ENCODE measurements at places on chromosomes 4 and X. TPM values are rescaled to one million over a fixed set of nuclear protein-coding genes. Genes with fewer than 3 reads are reported as not detected.

- DNase-seq, result no peak
These were observed 10.6 kb upstream of the PYURF start for GRCh38 chr4:88533937-88534750.

GRCh38 chr4:14528918-14529317 is 473.4 kb upstream of the CPEB2 start:
- no peak for DNase-seq

DNA sequence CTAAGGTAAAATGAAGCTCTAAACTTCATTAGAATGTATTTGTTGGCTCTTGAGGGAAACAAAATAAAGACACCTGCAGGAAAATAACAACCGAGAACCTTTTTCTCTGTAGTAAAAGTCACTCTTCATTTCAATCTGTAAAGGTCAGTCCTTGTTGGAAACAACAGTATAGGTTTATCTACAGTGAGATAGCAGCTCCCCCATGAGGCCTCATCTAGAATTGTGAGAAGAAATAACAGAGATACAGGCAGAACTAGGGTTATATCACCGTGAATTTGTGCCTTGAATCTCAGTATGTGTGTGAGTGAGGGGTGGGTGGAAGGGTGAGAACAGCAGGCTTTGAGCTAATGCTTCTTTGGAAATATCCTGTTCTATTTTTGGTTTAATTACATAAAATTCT is 107.8 kb upstream of the FMR1 start:
- DNase-seq, result peak; percentile 40

- peak; percentile 2 for DNase-seq
These were observed 654.9 kb upstream of the HTR2C start for GRCh38 chrX:113929004-113929403.

GRCh38 chrX:41153448-41153847 is 68.2 kb downstream of the USP9X start:
- DNase-seq, result no peak

DNA sequence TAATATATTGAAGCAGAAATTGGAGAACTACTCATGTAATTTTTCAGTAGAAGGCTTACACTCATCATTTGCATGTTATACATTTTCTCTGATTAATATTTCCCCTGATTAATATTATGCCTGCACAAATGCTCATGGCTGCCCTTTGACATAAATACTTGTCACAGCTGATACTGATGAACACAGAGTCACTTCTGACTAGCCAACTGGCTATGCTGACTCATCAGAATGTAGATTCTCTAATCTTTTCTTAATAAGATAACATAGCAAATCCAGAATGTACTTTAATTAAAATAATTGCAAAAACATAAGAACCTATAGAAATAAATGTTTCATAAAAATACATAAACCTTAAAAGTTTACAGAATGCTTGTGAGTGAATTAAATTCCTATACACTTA is 52.4 kb upstream of the C4orf54 start:
- no peak for DNase-seq

GRCh38 chrX:67673741-67674274 is 130.0 kb downstream of the AR start:
- DNase-seq, result peak; percentile 17

DNA sequence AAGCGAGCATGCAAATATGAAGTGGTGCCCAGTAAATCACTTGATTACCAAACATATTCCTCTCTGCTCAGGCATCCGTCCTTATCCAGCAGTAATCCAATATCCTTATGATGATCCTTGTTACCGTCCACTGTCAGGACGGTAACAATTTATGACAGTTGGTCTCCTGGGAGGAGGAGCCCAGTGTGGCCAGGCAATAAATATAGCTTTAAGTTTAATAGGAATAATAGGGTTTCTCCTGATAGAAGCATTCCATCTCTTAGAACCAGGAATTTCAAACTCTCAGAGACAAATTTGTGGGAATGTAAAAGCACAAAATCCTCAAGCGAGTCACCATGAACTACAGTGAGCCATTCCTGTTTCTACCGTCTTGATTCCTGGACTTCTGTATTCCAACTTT is 171.2 kb upstream of the IL15 start:
- no peak for DNase-seq

DNA sequence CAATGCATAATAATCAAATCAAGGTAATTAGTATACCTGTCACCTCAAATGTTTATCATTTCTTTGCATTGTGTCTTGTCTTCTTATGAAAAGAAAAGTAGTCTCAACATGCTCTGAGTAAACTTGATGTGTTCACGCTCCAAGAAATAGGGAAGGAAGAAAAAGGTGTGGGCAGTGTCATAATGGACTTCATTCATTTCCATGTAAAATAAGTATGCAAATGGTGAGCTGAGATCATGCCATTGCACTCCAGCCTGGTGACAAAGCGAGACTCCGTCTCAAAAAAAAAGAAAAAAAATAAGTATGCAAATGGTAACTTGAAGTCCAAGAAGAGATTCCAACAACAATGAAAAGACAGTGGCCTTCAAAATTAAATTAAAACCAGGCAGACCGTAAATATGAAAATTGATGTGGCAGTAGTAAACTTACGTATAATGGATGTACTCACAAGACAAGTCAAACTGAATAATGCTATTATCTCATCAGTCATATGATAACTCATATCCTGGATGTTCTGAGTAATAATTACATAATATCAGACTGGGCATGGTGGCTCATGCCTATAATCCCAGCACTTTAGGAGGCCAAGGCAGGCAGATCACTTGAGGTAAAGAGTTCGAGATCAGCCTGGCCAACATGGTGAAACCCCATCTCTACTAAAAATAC is 6.0 kb upstream of the CWH43 start:
- no peak for DNase-seq

DNA sequence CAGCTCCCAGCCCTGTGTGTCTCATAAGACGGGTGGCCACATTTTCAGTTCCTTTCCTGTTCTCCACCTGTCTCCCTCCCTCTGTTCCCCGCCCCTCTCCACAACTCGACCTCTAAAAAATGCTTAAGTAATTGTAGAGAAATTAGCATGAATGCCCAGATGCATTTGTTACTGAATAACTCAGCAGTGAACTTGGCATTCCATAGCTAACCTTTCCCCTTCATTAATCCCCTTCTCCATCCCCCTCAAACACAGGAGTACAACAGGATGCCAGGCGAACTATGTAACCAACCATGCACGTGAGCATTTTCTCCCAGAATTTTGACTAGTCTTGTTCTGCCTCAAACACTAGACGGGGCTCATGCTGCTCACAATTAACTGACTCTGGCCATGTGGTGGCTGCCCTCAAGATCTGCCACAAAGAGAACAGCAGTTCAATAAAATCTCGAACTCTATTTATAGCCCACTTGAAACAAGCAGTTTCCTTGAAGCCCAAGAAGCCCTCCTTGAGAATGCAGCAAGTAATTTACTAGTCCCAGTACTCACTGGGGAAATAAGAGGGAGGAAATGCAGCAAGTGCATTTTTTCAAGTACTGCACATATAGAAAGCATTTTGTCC is 351.2 kb downstream of the ARHGAP24 start:
- peak; percentile 31 for DNase-seq

GRCh38 chrX:45843518-45843917 is 642.8 kb upstream of the DIPK2B start:
- no peak for DNase-seq

DNA sequence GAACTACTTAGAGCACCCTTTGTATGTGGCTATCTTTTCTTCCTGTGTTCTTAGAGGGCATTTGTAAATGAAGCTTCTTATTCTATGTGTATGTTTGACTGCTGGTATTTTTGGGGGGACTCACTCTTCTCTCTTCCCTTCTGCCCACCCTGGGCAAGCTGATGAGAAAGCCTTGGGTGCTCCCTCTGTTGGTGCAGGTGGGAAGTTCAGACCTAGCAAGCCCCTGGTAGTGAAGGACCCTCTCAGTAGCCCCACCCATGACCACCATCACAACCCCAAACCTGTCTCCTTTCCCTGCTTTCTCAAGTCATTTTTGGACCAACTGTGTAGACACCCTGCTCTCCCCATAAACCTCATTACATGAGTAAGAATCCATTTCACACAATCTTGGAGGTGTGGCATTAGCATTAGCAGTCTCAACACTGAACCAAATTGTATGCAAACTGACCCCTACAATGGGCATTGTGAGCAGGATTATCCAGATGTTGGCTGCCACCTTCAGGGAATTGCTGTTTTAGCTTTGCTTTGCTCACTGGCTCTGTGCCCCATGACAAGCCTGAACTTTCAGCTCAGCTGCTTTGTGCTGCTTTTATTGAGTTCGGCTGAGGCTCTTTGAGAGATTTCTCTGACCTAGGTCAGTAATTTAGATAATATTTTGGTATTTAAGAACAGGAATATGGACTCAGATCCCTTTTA is 27.9 kb downstream of the TRIM61 start:
- peak; percentile 74 for DNase-seq

- no peak for DNase-seq
These were observed 58.5 kb downstream of the ARHGAP10 start for GRCh38 chr4:147790412-147790811.

DNA sequence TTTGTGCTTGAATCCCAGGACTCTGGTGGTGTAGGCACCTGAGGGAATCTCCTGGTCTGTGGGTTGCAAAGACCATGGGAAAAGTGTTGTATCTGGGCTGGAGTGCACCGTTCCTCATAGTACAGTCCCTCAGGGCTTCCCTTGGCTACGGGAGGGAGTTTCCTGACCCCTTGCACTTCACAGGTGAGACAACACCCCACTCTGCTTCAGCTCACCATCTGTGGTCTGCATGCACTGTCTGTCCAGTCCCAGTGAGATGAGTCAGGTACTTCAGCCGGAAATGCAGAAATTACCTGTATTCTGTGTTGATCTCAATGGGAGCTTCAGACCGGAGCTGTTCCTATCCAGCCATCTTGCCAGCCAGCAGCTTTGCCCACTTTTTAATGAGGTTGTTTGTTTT is 353.0 kb upstream of the IRS4 start:
- no peak for DNase-seq

DNA sequence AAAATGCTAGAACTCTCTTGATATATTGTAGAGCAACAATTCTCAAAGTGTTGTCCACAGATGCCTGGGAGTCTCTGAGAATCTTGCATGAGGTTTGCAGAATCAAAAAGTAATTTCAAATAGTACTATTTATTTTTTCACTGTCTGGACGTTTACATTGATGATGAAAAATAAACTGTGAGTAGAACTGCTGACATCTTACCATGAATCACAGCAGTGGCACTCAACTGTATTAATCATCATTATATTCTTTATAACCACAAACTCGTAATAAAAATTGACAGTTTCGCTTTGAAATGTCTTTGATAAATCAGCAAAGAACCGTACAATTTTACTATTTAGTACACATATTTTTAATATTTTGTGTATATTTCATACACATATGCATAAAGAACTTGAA is 94.5 kb downstream of the NAF1 start:
- no peak for DNase-seq

DNA sequence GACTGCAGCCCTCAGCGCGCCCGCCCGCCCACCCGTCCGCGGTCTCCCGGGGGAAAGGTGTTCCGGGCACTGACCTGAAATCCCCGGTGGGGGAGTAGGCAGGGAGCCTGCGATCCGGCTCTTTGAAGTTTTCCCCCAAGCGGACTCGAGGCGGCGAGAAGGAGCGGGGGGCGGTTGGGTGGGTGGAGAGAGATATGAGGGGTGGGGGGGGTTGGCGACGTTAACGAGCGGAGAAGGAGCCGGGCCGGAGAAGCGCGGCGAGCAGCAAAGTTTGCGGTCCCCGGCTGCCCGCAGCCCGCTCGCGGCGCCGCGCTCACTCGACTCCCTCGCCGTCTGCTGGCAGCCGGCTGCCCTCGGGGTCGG is 636 bp downstream of the BCOR start:
- no peak for DNase-seq

DNA sequence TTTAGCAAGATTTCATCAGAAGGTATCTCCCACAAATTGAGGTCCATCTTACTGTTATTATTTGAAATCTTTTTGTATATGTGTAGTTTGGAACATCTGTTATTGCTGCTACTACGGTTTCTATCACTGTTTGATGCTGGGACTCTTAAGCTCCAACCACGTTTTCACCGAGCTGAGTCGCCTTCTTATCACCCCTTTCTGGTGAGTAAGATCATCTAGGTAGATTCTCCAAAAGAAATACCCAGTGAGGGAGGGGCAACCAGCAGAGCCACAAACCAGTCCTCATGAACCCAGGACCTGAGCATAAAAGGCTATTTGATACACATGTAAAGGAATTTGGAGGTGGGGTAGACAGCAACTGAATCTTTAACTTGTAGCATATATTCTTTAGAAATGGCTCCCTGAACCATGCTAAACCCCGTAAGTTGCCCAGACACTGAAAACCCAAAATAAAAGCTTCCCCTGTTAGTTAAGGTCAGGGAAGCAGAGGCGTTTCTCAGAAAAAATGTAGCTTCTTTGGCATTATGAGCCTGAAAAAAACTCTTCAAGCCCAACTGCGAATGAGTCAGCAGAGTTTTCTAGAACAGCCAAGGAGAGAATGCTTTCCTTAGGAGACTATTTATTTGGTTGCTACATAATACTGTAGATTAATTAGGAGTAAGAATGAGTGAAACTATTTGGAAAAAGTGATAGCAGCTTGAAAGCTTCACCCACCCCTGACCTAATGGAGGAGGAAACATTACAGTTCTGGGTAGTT is 53.8 kb upstream of the ATXN3L start:
- DNase-seq, result peak; percentile 73

DNA sequence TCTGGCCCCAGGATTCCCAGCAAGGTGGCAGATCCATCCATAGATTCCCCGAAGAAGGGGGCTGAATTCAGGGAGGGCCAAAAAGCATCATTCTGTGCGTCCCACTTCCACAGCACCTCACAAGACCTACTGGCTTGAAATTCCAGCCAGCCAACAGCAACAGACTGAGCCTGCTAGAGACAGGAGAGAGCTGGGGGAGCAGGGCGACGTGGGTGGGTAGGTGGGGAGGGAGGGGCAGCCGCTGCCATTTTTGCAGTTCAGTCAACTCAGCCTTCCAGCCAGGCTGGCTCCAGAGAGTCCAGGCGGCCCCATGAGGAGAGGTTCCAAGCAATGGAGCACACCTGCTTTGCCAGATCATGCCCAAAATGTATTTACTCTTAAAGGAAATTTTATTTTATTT is 117.6 kb upstream of the DCAF12L1 start:
- DNase-seq, result no peak

- peak; percentile 89 for DNase-seq
These were observed 420.3 kb downstream of the FAT4 start for GRCh38 chr4:125735102-125735501.

DNA sequence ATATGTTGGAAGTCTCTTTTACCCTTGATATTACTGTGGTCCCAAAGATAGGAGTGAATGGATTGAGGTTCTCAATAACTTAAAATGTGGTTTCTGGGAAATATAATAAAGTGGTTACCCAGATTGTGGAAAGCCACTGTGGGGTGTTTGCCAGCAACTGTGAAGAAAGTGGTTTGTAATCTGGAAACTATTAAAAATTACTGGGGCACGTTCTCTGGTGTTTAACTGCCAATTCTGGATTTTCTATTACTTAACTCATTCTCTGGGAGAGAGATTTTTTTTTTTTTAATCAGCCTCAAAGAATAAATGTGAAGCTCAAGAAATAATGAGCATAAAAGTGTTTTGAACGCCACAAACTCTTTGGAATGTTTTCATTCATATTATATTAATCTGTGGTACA is 4.9 kb upstream of the CXCL6 start:
- no peak for DNase-seq

PDCL2 gene
- not detected for total RNA-seq

GPR34 gene
- 44.5 TPM for total RNA-seq

PAGE2 gene
- total RNA-seq, result not detected

ATOH1 gene
- total RNA-seq, result 0.48 TPM

UGT2A1 gene
- 2.9 TPM for total RNA-seq

ASB12 gene
- total RNA-seq, result 1.9 TPM

RHOXF2B gene
- total RNA-seq, result not detected

ANKRD17 gene
- total RNA-seq, result 80.4 TPM

TKTL1 gene
- total RNA-seq, result 22.4 TPM

LDB2 gene
- total RNA-seq, result 12.0 TPM

RAB40A gene
- 11.3 TPM for total RNA-seq

CYTL1 gene
- 4.8 TPM for total RNA-seq

SPANXN3 gene
- total RNA-seq, result not detected

Data from umbilical cord (tissue), 2 donors.